Hepatocyte (in vitro differentiated cells): ENCODE measurements at places on chromosomes 2 and 18. TPM values are rescaled to one million over a fixed set of nuclear protein-coding genes. Genes with fewer than 3 reads are reported as not detected.

The DSC3 gene
- total RNA-seq = 29.3 and 39.7 TPM in 2 replicates

DNA sequence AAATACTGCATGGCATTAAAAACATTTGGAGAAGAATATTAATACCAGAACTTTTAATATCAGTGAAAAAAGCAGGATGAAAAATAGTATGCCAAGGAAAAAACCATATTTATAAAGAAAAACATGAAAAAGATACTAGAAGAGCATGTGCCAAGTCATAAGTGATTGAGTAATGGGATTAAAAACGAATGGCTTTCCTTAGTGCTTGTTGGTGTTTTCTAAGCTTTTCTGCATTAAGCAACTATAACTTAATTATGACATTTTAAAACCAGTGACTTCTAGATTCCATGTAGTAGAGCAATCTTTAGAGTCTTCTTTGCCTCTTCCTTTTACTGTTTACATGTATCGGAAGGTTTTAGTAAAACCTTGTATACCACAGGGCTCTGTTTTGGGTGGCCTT, 6.6 kb downstream of the MAPRE3 start:
- H3K27me3 ChIP-seq = no peaks in the 10 kb centered on the region
- DNase-seq = no peak
- no peak overlapping the region for H3K27ac ChIP-seq

- H3K4me3 ChIP-seq = no peak overlapping the region
- no peak overlapping the region for H3K27ac ChIP-seq
- peaks cover 20% of the 10 kb centered on the region for H3K4me1 ChIP-seq
These were observed 113.4 kb downstream of the PIEZO2 start for GRCh38 chr18:11035814-11036495.

- no peaks in the 10 kb centered on the region for H3K36me3 ChIP-seq
- DNase-seq = no peak
- no peaks in the 10 kb centered on the region for H3K4me1 ChIP-seq
- no peak overlapping the region for H3K27ac ChIP-seq
- no peaks in the 10 kb centered on the region for H3K27me3 ChIP-seq
- H3K4me3 ChIP-seq = no peak overlapping the region
These were observed 160.6 kb downstream of the RNF144A start for GRCh38 chr2:7077660-7078267.

GRCh38 chr2:96797066-96797625, 18.9 kb upstream of the CNNM3 start:
- no peaks in the 10 kb centered on the region for H3K27me3 ChIP-seq
- no peak overlapping the region for H3K27ac ChIP-seq
- no peak for DNase-seq

GRCh38 chr18:3411854-3412268, 38.1 kb upstream of the TGIF1 start:
- H3K36me3 ChIP-seq = no peaks in the 10 kb centered on the region
- H3K4me1 ChIP-seq = no peaks in the 10 kb centered on the region
- H3K27me3 ChIP-seq = no peaks in the 10 kb centered on the region
- no peak overlapping the region for H3K4me3 ChIP-seq
